Activated CD8-positive, alpha-beta memory T cell treated with anti-CD3 and anti-CD28 coated beads for 1 hour (primary cell): ENCODE measurements at places on chromosomes 5 and 9.

- no peak for DNase-seq
These were observed 39.3 kb upstream of the RAD23B start for GRCh38 chr9:107243742-107244141.

- DNase-seq, result no peak
These were observed 75.3 kb downstream of the COL23A1 start for GRCh38 chr5:178514851-178515418.

DNA sequence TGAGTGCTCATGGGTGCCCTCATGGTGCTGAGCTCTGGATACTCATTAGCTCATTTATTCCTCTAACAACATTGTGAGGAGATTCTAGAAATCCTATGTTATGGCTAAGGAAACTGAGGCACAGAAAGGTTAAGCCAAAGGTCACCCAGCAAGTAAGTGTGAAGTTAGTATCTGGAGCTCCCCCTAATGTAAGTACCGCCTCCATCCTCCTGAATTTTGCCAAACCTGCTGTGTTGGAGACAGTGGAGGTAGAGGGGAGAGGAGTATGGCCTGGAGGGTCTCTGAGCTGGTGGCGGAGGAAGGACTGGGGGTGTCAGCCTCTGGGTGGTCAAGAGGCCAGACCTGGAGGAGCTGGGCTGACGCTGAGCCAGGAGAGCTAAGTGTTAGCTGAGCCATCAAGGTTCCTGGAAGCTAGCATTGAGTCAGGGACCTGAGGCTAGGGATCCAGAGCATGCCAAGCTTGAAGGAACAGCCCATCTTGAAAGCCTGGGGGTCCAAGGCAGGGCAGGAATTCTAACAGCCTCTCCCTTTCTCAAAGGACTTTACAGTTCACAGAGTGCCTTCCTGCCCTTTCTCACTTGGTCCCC, 114.8 kb downstream of the RGS3 start:
- no peak for DNase-seq

- no peak for DNase-seq
These were observed 72.6 kb downstream of the VAV2 start for GRCh38 chr9:133919253-133920115.

- no peak for DNase-seq
These were observed 165.4 kb upstream of the RGMB start for GRCh38 chr5:98608052-98608451.

DNA sequence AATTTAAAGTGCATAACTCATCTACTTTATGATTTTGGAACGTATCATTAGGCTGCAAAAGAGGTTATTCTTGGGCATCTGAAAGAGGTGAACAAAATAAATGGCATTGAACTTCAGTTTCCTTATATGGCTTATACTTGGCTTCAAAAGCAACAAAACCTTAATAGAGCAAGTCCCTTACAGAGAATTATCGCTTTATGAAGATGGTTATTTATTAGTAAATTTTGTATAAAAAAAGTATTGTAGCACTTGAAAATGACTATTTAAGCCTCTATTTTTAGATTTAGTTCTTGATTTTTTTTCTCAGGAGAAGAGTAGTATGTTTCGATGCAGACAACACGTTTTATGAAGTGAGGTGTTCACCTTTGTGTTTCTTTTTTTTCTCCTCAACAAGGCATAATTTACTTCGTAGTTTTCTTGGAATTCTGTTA, 2.0 kb downstream of the ERBIN start:
- no peak for DNase-seq

DNA sequence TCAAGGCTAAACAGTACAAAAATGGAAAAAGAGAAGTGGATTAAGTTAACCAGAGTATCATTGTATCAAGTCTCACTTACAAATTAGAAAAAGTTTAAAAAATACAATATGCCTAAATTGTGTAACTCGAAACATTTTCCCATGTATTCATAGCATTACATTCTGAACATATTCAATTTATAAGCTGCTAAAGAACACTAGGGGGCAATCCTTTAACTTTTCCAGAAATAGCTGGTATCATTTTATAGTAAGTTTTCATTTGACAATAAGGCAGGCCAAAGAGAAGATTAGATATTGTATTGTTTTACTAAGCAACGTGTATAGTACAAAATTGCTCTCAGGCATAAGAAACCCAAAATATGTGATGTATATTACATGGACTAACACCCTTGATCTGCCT, 234.6 kb downstream of the ADGRV1 start:
- no peak for DNase-seq

- DNase-seq, result no peak
These were observed 92.4 kb downstream of the PRDM6 start for GRCh38 chr5:123181394-123181801.

- DNase-seq, result no peak
These were observed 58.7 kb upstream of the ERBIN start for GRCh38 chr5:65867542-65868195.

DNA sequence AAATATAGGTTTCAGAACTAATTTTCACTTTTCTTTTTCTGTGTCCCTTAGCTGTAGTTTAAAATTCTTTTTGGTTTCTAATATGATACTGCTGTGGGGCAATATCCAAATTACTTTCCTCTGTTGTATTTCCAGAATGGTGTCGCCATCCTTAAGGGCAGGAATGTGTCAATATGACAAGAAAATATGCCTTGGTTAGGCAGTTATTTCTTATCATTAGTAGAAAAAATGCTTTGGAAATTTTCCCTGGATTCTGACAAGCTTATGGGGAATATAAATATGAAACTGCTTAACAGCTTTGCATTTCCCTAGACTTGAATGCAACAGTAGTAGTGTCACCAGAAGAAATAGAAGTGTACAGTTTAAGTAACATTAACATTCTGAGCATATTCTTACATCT, 29.4 kb downstream of the ANKRD34B start:
- DNase-seq, result no peak

DNA sequence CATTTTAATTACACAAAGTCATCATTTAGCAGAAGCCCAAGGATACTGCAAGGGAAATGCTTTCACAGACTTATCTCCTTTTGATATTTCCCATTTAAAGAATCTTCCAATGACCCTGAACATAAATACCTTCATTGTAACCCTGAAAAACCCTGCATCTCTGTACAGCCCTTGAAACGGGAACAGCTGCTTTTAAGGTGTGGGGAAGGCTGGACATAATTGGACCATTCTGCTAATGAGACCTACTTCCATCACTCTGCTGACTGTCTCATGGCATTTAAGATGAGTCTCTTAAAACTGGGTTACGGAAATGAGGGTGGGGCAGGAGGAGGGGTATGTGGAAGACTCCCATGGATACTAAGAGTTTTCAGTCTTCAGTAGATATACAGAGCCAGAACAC, 485.8 kb downstream of the BRINP1 start:
- no peak for DNase-seq

DNA sequence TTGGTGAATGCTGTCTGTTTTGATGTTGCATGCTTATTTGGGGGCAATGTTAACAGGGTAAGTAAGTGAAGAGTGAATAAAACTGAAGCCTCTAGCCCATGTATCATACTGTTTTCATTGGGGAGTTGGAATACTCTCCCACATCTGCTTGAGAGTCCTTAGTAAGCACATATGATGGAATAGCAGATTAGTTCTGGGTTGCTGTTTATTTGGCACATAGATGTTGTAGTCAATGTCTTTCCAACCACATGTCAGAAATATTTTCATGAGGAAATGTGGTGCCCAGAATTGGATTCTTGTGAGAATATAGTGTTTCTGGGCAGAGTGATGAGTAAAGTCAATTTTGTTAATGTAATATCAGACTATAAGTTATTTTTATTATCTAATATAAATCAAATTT, 611.7 kb upstream of the FTMT start:
- no peak for DNase-seq

GRCh38 chr5:172795318-172795977, 24.5 kb upstream of the DUSP1 start:
- no peak for DNase-seq

DNA sequence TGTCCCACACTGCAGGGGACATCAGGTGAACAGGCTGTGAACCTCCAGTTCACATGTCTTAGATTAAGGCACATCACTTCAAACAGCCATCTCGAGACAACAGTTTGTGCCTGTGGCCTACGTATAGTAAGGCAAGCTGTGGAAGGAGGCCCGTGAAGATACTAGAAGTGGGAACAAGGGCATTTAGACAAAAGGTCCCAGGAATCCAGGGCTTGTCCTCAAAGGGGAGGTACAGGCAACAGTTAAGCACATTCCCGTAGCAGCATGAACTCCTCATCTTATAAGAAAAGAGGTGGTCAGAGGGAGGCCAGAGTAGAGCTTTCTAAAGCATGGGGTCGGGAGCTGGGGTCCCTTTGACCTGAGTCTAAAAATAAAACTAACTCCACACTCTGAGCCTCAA, 122.5 kb upstream of the TRPM3 start:
- no peak for DNase-seq

DNA sequence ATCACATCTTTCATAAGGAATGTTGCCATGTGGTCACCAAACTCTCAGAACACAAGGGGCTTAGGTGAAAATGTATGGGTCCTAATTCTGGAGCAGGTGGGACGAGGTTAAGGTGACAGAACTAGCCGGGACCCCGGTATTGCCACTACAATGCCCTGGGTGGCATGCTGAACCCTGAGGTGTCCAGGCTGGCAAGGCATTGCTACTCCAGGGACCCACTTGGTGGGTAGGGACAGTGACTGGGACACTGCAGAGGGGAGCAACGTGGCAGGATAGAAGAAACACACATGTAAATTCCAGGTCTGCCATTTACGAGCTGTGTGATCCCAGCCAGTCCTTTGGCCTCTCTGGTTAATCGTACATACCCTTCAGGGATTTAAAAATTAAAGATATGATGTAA, 206.9 kb upstream of the MVB12B start:
- DNase-seq, result no peak

DNA sequence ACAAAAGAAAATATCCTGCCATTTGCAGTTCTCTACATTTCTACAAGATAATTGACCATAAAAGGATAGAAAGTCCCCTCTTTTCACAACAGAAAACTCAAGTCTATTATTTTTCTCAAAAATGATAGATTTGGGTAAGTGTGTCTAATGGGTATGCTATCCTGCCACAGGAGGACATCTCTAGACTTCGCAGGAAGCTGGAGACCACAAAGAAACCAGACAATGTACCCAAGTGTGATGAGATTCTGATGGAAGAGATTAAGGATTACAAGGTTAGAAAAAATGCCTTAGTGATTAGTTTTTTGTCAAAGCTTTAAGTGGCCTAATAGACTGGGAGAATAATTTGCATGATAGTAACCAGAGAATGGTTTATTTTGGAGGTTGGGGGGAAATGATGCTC, 28.1 kb downstream of the RNF20 start:
- no peak for DNase-seq

DNA sequence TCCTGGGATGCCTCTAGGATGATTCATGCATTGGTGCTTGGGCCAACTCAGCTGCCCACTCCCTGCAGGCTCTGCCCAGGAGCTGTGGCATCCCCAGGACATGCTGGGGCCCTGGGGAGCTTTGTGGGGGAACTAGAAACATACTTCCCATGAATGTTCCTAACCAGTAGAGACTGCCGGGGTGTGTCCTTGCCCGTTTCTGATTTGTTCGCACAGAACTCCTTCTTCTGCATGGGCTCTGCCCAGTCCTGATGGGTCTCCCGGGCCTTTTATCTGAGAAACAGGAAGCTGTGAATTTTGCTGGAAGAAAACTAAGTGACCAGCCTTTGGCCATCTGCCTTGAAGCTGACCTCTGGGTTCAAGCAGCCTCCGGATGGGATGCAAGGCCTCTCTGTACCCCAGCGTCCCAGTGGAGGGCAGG, 71.6 kb upstream of the RNU6ATAC start:
- DNase-seq, result no peak

- no peak for DNase-seq
These were observed 10.4 kb upstream of the SLC30A5 start for GRCh38 chr5:69083412-69083811.

GRCh38 chr5:90562341-90562740, 3.7 kb downstream of the ADGRV1 start:
- no peak for DNase-seq

- no peak for DNase-seq
These were observed 6.9 kb downstream of the SHC3 start for GRCh38 chr9:89171693-89172092.

- DNase-seq, result no peak
These were observed 413.5 kb downstream of the TLE4 start for GRCh38 chr9:79985264-79985663.

DNA sequence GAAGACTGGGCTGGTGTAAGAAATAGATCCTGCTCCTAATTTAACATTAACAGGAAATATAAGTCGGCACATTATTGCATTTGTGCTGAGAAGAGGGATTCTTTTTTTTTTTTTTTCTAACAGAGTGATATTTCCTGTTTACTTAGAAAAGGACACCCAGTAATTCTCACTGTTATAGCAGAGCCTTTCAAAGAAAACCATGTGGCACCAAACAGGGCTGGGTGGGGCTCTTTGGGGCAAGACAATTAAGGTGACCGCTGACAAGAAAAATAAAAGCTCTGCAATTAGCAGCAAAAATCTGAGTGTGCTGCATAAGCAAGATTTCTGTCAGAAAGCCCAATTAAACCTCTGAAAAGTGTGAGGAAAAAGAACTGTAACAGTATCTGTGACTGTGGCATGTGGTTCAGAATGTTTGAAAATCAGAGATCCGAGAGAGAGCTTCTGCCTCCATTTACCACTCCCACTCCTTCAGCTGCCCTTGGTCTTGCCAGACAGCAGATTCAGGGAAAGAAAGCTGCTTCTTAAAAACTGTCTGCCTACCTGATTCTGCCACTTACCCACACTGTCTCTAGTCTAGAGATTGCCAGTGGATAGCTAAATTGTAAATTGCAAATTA, 77.1 kb upstream of the IQGAP2 start:
- no peak for DNase-seq

DNA sequence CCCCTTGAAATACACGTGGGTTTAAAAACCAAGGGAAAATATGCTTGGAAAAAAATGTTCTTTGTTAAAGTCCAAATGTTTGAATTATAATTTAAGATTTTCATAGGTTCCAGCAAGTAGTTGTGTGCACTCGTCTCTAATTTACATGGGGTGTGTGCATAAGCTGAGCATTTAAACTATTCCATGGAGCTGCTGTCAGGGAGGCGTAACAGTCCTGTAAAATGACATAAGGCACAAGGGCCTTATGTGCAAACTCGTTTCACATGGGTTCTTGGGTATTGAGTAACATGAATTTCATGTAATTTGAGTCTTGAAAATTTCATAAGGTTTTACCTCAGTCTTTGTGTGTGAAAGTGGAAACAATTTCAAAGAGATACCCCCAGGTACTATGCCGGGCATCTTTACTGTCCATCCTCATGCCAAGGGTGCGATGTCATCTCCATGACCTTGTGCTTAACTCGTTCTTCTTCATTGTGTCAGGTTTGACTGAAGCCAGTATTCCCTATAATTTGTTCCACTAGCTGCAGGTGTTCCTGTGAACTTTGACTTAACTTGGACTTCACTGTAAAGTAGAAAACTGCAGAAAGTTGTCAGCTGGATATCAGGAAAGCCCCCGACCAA, 359.3 kb downstream of the SH3GL2 start:
- DNase-seq, result no peak
